ENCODE measurements at places on chromosomes 12 and 14.

GRCh38 chr12:60977966-60978365 lies 1282.2 kb upstream of the USP15 start:
- DNase-seq, result no peak

DNA sequence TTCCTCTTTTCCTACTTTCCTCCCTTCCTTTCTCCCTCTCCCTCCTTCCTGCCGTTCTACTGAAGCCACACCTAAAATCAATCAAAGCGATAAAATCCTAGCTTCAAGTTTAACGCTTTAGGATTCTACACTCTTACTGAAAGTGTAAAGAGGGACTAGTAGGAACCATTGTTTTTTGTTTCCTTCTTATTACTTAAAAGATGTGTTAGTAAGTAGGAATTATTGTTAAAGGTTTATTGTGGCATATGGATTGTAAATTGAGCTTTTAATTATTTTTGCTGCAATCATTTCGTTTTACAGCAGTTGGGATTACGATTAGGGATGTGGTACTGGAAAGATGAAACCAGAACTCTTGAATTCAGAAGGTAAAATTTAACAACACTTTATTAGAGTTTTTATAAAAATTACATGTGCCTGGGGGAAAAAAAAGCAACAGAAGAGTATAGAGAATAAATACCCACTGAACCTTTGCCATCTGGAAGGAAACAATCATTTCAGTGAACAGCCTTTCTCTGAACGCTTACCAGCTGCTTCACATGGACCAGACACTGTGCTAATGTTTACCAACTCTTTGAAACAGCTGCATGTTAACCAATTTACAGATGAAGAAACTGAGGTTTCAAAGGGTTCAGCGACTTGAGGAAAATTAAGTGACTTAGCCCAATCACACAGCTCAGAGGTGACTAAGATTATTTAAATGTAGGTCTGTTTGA lies 1.0 kb downstream of the PPP1R36 start:
- no peak for DNase-seq

DNA sequence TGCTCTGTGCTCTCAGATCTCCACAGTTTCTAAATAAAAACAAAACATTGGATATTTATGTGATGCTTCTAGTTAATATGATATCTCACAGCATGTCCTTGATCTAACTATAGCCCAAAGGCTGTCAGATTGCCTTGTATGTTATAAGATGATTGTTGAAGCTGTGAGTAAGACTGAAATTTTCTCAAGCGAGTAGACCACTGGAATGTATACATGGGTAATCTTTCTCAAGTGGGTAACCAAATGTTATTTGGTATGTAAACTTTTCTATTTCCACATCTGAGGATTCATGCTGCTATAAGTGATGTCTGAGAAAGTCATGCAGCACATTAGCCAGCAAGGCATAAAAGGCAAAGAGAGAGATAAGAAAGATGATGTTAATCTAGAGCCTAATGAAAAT lies 886.7 kb downstream of the NRXN3 start:
- no peak for DNase-seq

DNA sequence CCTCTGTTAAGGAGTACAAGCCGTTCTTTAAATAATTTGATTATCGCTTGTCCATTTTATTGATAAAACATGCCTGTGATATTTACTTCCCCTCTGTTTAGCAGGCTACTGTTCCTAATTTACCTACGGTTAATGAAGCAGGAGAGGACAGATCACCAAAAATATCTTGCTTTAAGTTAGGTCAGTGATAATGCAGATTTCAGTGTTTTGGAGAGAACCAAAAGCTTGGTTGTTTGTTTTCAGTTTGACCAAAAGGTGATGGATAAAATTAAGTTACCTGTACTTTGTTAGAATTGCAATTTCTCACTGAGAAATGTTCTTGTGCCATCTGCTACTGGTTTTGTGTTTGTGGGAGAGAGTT lies 958 bp downstream of the SPATS2 start:
- DNase-seq, result no peak

- DNase-seq, result no peak
Measured at GRCh38 chr12:126219654-126220279, 1154.5 kb downstream of the AACS start.

- no peak for DNase-seq
Measured at GRCh38 chr14:60989599-60989998, 8.6 kb downstream of the SLC38A6 start.

- no peak for DNase-seq
Measured at GRCh38 chr14:77620222-77620870, 3.9 kb upstream of the SPTLC2 start.

DNA sequence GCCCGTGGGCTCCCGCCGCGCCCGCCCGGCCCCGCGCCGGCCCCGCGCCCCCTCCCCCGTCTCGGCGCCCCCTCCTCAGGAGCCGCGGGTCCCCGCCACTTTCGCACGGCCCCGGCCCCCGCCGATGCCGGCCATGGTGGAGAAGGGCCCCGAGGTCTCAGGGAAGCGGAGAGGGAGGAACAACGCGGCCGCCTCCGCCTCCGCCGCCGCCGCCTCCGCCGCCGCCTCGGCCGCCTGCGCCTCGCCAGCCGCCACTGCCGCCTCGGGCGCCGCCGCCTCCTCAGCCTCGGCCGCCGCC lies 263 bp downstream of the RCOR1 start:
- DNase-seq, result no peak

- no peak for DNase-seq
Measured at GRCh38 chr12:100942984-100943749, 148.6 kb downstream of the ANO4 start.

GRCh38 chr12:100348657-100349454 lies 8.0 kb upstream of the SLC17A8 start:
- DNase-seq, result peak; percentile 68

GRCh38 chr14:22808388-22809209 lies 6.6 kb downstream of the SLC7A7 start:
- DNase-seq, result no peak

DNA sequence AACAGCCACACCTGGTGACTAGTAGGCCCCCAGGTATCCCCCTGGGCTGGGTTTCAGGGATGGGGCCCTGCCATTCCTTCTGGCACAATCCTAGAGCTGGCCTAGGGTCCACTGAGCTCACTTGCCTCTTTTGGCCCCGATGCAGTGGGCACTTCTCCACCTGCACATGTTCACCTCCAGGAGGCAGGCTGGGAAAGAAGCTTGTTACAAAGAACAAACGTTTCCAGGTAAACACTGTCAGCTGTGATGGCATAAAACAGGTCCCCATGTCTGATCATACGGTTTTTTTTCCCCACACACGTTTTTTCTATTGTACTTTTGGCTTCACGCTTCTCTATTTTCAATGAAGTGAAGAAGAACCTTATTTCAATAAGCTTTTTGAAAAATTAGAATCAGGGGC lies 15.8 kb upstream of the HVCN1 start:
- DNase-seq, result peak; percentile 59

GRCh38 chr12:121582583-121583333 lies 1.9 kb upstream of the KDM2B start:
- no peak for DNase-seq

- DNase-seq, result peak; percentile 18
Measured at GRCh38 chr12:94265966-94266745, 117.8 kb downstream of the PLXNC1 start.

GRCh38 chr14:24991821-24992220 lies 58.1 kb downstream of the STXBP6 start:
- no peak for DNase-seq

GRCh38 chr14:101293605-101294004 lies 267.7 kb upstream of the DIO3 start:
- no peak for DNase-seq

DNA sequence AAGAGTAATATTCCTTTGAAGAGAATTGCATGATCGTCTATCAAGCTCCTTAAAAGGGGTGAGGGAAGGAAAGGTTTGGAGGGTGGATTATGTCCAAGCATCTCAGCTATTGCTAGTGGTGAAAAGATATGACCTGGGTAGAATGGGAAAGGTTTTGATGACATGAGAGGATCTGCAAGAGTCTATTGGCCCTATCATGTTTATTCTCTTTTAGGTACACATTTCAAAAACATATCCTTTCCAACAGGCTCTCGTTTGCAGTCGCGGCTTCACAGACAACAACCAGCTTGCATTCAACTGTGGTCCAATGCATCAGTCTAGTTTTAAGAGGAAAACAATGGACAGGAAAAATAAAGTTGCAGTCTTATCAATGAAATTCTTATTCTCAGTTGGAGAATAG lies 17.1 kb downstream of the FOXG1 start:
- DNase-seq, result no peak

GRCh38 chr12:128867466-128867865 lies 14.2 kb downstream of the GLT1D1 start:
- no peak for DNase-seq

DNA sequence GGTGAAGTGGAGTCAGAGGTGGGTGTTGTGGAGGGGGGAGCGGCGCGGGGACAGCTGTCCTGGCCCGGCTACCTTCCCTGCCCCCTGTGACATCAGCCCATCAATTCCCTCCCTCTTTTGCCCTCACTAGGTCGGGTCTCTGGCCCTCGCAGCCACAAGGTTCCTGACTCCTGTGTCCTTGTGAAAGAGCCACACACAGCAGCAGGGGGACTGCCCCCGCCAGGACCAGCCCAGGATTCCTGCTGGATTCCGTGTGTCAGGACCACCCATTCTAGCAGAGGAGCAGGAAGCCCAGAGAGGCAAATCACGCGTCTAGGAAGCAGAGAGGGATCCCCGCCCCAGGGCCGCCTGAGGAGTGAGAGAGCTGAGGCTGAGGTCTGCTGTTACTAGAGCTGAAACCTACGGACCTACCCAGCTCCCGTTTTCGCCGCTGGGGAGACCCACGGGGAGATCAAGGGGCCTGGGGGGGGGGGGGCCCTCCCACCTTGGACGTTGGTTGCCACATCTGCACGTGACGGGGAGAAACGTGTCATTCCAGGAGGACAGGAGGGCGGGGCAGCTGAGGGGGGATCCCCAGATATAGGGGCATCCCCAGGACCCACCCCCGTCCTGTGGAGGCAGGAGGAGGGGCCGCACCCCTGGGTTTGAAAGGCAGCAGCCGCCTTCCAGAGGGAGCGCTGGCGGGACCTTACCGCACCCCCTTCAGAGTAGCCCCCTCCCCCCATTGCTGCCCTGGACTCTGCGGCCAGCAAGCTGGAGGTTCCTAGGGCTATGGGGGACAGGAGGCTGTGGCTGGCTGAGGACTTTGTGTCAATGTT lies 12.5 kb upstream of the INF2 start:
- DNase-seq, result no peak

GRCh38 chr12:49644620-49644994 lies 21.2 kb downstream of the PRPF40B start:
- DNase-seq, result peak; percentile 71

- peak; percentile 10 for DNase-seq
Measured at GRCh38 chr12:26614011-26614616, 218.9 kb downstream of the ITPR2 start.

GRCh38 chr12:116697305-116697704 lies 40.6 kb downstream of the SPRING1 start:
- DNase-seq, result no peak

DNA sequence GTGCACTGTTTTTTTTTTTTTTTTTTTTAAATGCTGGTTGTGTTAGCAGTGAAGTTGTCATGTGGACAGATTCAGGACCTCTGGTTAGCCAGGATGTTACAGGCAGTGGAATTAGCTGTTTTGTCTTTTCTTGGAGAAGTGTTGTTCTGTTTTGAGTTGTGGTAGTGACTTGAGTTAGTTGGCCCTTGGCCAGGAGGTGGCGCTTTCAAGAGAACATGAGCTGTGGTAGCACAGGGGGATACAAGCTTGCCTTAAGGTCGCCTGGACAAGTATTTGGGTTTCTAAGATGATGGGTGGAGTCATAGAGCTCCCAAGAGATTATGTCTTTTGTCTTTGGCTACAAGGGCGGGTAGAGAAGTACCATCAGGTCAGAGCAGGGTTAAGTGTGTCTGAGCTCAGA lies 33.3 kb upstream of the CCDC198 start:
- no peak for DNase-seq

DNA sequence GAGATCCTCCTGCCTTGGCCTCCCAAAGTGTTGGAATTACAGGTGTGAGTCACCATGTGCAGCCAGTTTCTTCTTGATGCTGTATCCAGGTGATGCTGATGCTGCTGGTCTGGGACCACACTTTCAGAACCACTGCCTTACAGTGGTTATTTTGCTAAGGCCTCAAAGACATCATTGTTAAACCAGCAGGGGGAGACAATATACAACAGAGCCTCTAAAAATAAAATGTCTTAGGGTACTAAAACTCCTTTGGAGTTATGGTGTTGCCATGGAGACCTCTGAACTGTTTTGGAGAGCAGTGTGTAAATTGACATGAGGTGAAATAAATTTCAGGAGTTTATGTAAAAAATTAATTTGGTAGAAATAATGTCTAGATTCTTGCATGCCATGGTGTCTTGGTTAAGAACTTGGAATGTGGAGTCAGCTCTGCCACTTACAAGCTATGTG lies 1.1 kb upstream of the ARG2 start:
- DNase-seq, result peak; percentile 39

DNA sequence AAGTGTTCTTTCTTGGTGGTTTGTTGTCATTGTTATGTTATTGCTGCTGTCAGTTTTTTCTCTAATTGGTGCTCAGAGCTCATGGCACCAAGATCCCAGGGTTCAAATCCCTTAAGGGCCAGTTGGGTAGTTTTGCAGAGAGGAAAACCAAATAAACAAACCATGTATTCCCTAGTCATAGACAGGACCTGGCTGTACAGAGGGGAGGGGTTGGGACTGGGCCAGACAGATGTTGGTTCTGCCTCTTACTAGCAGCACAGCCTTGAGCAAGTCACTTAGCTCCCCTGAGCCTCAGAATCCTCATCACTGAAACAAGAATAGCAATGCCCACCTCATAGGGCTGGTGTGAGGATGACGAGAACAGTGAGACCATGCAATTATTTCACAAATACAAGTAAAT lies 53.4 kb downstream of the LTBP2 start:
- DNase-seq, result no peak

DNA sequence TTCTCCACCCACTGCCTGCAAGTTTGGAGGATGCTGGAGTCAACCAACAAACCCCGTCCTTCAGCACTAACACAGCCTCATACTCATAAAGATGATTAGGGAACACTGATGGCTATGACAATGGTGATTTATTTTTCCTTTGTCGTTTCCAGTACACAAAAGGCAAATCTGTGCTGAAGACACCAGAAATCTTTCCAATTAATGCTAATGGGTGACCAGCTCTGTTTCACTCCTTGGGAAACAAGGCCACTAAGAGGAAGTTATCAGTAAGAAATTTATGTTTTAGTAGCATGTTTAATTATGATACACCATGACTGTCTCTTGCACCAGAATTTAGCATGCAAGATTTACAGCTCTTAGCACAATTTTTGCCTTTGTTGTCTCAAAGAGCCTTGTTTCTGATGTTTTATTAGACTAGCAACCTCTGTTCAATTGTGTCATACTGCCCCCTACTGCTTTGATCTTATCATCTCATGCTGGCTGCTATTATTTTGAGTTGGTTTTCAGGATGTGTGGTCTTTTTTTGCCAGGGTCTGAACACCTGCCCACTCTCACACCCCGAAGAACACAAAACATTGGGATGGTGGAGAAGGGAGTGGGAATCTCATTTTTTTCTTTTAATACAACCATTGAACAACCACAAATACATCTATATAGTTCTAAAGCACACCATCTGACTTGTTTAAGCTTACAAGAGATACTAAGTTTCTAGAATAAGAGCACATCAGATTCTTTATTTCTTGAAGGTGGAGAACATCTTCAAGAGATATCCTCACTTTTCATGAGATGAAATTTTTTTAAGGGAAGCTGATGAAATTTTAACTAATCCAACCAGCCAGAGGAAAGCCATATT lies 160.9 kb downstream of the SPTSSA start:
- peak; percentile 32 for DNase-seq

- peak; percentile 97 for DNase-seq
Measured at GRCh38 chr12:69428351-69429073, 41.7 kb upstream of the FRS2 start.

- no peak for DNase-seq
Measured at GRCh38 chr12:3185260-3185870, 108.2 kb downstream of the TSPAN9 start.
